ENCODE measurements at places on chromosomes 1 and 21.

DNA sequence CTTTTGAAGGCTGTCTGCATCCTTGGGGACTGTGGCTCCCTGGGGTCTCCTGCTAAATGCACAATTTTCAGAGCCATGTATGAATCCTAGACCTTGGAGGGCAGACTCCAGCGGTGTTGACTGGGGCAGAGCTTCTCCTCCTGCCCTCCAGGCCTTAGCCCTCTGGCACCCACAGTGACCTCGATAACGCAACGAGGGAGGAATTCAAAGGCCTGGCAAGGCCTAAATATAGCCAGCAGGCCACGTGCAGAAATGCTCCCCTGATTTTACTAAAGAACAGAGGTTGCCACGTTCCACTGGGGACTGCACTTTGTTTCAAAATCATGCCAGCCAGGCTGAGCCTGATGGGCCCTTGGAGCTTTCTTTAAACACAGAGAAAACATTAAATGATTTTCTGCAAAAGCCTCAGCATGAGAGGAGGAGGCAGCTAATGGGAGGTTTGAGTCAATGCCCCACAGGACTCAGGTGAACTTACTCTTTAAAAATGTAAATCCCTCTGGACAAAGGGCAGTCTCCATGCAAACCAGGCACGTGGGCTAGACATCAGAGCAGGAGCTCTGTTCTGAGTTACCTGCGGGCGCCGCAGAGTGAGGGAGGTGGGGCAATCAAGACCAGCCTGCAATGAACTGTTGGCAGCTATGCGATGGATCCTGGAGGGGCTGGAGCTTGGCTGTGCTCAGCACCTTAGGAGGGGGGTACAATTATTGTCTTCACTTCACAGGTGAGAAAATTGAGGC is 28.0 kb downstream of the GRIK3 start:
- DNase-seq, result no peak

DNA sequence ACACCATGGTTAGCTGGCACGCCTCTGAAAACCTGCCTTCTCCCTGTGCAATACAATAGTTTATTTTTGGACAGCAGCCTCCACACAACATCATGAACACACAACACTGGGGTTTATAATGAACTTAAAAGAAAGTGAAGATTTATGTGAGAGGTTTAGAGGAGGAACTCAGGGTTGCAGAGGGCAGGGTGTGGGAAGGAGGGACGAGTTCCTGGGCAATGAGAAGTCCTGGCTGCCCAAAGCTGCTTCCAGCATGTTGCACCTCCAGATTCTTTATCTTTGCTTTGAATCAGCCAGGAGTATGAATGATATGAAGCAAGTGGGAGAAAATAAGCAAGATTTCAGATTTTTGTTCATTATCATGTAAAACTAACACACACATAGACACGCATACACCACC is 11.3 kb upstream of the LRRC8D start:
- DNase-seq, result no peak

GRCh38 chr1:172902861-172903381 is 147.8 kb downstream of the TNFSF18 start:
- DNase-seq, result no peak

- no peak for DNase-seq
These were observed 194.2 kb upstream of the PROX1 start for GRCh38 chr1:213793482-213794067.

DNA sequence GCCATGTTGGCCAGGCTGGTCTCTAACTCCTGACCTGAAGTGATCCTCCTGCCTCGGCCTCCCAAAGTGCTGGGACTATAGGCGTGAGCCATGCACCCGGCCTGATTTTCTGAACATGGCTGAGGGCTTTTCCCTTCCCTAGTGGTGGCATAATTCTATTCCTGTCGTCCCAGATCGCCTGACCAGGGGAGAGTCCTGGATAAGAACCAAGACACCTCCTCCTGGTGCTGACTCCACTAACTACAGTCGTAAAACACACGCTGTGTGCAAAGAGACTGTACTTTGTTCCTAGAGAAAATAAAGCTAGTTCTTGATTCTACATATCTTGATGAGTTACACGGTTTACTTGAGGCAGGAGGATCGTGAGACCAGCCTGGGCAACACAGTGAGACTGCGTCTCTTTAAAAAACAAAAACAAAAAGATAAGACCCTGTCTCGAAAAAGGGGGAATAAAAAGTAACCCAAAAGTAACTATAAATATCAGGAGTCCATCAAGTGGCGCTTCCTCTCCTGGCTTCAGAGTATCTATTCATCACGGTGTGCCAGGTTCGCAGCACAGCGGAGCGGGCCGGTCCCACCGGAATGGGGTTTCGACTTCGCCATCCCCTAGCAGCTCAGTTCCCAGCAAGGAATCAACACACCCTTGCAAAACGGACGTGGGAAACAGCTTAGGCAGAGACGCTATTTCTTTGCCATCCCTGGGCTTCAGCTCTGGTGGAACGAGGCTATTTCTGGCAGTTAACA is 973 bp downstream of the SDF4 start:
- DNase-seq, result no peak

- DNase-seq, result no peak
These were observed 122.3 kb downstream of the DHRS3 start for GRCh38 chr1:12495725-12496124.

- no peak for DNase-seq
These were observed 206.3 kb downstream of the KIF26B start for GRCh38 chr1:245361065-245361464.

- DNase-seq, result no peak
These were observed 109.9 kb downstream of the DISC1 start for GRCh38 chr1:231736464-231736863.

- DNase-seq, result no peak
These were observed 209.2 kb downstream of the SDCCAG8 start for GRCh38 chr1:243465081-243465480.

GRCh38 chr1:46784666-46785065 is 14.2 kb upstream of the CYP4B1 start:
- DNase-seq, result no peak

DNA sequence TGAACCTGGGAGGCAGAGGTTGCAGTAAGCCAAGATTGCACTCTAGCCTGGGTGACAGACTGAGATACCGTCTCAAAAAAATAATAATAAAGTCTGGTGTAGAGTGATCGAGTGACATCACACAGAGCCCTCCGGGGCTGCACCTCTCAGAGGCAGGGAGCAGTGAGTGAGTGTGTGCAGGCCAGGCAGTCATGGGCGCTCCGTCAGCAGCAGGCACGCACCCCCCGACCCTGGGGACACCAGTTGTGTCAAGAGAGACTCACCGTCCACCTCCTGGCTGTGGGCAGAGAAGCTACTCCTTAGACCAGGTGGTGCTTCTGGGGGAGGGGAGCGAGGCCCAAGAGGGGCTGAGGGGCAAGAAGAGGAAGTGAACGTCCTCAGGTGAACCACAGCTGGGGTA is 91.8 kb downstream of the SIK1 start:
- DNase-seq, result no peak

DNA sequence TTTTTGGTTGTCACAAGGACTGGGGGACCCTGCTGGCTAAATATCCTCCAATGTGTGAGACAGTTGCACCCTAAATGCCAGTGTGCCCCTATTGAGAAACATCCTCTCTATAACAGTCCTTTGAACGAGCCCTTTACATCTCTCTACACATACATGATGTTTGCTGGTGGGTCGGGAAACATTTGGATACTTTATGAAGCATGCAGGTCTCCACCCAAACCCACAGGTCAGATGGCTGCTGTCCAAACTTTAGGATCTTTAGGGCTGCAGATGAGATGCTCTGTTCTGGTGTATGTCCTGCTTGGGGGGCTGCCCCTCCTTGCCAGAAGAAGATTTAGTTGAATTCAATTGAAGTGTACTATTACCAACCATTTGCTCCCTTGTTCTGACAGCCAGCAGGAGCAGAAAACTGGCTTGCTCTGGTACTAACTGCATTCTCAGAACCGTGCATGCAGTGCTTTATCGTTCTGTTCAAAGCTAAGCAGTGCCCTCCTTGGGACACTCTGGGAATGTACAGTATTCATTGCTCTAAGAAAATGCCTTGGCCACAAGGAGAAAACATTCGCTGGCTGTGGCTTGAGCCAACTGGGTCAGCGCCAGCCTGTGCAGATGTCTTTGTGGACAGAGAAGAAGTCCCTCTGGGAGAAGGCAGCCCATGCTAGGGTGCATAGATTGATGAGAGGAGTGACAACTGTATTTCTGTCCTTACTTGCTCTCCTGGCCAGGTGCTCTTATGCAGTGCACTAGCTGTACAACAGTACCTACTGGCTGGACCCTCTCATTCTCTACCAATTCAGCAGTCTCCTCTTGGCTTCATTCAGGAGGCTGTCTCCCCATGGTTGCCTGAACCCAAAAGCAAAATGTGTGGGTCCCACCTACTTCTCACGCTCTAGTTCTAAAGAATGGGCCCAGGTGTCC is 61.4 kb upstream of the DIRAS3 start:
- DNase-seq, result peak; percentile 23

DNA sequence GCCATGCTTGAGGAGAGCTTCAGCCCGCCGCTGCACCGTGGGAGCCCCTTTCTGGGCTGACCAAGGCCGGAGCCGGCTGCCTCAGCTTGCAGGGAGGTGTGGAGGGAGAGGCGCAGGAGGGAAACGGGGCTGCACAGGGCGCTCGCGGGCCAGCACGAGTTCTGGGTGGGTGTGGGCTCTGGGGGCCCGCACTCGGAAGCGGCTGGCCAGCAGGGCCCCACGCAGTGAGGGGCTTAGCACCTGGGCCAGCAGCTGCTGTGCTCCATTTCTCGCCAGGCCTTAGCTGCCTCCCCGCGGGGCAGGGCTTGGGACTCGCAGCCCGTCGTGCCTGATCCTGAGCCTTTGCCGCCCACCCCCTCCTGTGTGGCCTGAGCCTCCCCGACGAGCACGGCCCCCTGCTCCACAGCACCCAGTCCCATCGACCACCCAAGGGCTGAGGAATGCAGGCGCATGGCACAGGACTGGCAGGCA is 1554.0 kb downstream of the KCNT2 start:
- no peak for DNase-seq

GRCh38 chr1:95641386-95641785 is 407.4 kb downstream of the RWDD3 start:
- no peak for DNase-seq

- no peak for DNase-seq
These were observed 64.6 kb downstream of the SLC66A1 start for GRCh38 chr1:19376428-19377372.

- no peak for DNase-seq
These were observed 12.2 kb upstream of the TRNAU1AP start for GRCh38 chr1:28540651-28541050.

- no peak for DNase-seq
These were observed 44.7 kb downstream of the CDC42BPA start for GRCh38 chr1:227273557-227273956.

- DNase-seq, result no peak
These were observed 5.9 kb downstream of the SELENON start for GRCh38 chr1:25805863-25806225.

GRCh38 chr1:168980656-168981055 is 125.8 kb upstream of the ATP1B1 start:
- DNase-seq, result no peak

DNA sequence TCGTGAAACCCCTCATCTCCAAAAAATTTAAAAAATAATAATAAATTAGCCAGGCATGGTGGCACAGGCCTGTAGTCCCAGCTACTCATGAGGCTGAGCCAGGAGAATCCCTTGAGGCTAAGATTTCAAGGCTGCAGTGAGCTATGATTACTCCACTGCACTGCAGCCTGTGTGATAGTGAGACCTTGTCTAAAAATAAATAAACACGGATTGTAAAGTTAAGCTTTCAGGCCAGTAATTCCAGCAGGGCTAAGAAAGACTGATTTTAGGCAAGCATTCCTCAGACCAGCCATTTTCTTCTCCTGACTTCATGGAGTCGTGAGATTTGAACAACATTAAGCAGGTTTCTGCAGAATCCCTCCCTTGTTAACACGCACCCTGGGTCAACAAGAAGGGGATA is 77.2 kb upstream of the EFHD2 start:
- no peak for DNase-seq

DNA sequence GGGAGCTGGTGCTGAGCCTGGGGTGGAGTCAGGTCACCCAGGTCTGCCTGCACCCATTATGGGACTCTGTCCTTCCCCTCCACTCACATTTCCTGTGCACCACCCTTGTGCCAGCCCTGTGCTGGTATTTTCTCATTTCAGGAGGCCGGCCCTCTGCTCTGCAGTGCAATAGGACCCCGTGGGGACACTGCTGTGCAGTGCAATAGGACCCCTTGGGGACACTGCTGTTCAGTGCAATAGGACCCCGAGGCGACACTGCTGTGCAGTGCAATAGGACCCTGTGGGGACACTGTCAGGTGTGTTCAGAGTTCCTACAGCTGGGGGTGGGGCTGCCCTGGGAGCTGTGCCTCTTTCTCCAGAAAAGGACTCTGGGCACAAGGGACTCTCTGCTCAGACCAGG is 36.2 kb upstream of the DMBX1 start:
- no peak for DNase-seq
